GM12878 (cell line): ENCODE measurements at places on chromosomes 2 and 18.
A peak's percentile ranks its signal among the peaks of the same experiment; 100 is the strongest.

GRCh38 chr2:182858671-182859070 lies 7.8 kb downstream of the FRZB start:
- DNase-seq, result no peak
- no peak overlapping the region for H3K27ac ChIP-seq

DNA sequence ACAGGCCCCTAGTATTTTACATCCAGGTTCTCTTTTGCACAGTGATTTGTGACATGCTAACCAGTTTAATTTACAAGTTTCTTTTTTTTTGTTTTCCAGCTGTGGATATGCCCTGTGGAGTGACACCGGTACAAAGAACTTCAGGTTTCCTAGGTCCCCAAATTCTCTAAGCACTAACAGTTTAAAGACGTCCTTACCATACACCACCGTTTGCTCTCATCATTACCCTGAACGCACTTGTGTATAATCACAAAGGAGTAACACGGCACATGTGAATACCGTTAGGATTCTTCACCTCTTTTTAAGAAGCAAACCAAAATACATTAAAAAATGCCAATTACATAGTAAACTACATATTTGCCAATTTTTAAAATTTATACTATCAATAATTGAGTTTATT lies 853 bp downstream of the LANCL1 start:
- H3K27ac ChIP-seq, result no peak overlapping the region
- no peak for DNase-seq
- H3K36me3 ChIP-seq, result peaks cover 8% of the 10 kb centered on the region; the same call in 1 of the 2 replicates
- no peaks in the 10 kb centered on the region for H3K4me1 ChIP-seq
- no peaks in the 10 kb centered on the region for H3K27me3 ChIP-seq

DNA sequence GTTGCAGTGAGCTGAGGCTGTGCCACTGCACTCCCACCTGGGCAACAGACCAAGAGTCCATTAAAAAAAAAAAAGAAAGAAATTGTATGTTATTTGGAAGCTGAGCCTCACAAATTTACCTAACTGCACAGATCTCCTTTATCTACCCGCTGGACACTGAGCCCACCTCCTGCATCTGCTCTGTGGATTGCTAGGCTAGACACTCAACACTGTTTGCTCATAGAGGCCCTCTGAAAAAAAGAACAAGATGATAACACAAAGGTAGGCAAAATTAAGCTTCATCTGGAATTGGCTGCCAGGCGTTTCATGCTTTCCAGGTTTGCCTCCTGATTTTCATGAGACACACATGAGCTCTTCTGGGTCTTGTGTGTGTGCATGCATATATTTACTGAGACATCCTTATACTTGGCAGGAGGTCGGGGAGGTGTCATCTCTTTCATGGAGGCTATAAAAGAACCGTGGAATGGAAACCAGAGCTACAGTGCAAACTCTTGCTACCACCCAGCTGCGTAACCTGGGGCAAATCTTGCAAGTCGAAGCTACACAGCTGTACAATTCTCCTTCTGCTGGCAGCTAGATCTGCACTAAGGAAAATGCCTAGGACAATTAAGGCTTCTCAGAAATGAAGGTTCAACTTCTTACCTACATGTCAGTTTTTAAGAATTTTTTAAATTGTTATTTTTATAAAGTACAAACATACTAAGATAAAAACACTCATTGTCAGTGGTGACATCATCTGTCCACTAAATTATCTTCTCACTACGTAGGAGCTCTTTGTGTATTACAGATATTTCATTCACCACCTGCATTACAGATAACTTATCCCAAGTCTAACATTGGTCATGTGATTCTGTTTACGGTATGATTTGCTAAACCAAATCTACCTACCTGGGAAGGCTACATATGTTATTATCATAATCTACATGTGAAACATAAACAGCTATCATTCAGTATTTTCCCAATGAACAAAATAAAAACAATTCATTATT lies 63.1 kb downstream of the CABYR start:
- no peaks in the 10 kb centered on the region for H3K4me1 ChIP-seq
- no peak overlapping the region for H3K27ac ChIP-seq
- no peak for DNase-seq
- no peak overlapping the region for H3K4me3 ChIP-seq
- H3K36me3 ChIP-seq, result no peaks in the 10 kb centered on the region
- H3K27me3 ChIP-seq, result peaks cover 3% of the 10 kb centered on the region

GRCh38 chr2:237885931-237886684 lies 26.7 kb downstream of the RAMP1 start:
- H3K27me3 ChIP-seq, result no peaks in the 10 kb centered on the region
- no peak for DNase-seq
- H3K36me3 ChIP-seq, result no peaks in the 10 kb centered on the region

- H3K36me3 ChIP-seq, result no peaks in the 10 kb centered on the region; the same call in 1 of the 2 replicates
- no peak overlapping the region for H3K4me3 ChIP-seq
- DNase-seq, result no peak
- H3K27me3 ChIP-seq, result no peaks in the 10 kb centered on the region
Measured at GRCh38 chr2:15367715-15368114, 193.4 kb downstream of the NBAS start.

DNA sequence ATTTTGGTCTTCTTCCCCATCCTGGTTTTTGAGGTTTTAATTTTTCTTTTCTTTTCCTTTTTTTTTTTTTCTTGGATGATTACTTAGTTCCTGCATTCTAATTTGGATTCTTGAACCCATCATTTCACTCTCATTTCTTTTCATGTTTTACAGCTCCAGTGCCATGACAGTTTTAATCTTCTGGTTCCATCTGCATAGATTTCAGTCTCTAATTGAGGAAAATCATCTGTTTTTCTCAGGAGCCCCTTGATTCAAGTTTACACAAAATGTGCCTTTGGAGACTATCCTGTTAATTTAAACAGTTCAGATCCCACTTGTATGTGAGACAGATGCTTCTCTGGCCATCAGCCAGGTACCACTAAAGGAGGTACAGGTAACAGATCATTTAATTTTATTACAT lies 379.9 kb downstream of the PIK3C3 start:
- H3K4me1 ChIP-seq, result no peaks in the 10 kb centered on the region
- no peak overlapping the region for H3K4me3 ChIP-seq
- no peaks in the 10 kb centered on the region for H3K36me3 ChIP-seq
- DNase-seq, result no peak
- H3K27ac ChIP-seq, result no peak overlapping the region
- H3K27me3 ChIP-seq, result no peaks in the 10 kb centered on the region

DNA sequence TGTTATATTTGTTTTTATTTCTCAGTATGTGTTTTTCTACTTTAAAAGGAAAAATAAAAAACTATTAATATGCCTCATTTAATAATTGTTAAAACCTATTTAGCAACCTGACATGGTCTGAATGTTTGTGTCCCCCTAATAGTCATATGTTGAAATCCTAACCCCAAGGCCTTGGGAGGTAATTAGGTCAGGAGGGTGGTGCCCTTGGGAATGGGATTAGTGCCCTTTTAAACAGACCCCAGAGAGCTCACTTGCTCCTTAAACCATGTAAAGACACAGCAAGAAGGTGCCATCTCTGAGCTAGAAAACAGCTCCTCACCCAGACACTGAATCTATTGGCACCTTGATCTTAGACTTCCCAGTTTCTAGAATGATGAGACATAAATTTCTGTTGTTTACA lies 71.8 kb downstream of the CHST9 start:
- DNase-seq, result no peak
- no peak overlapping the region for H3K4me3 ChIP-seq
- no peaks in the 10 kb centered on the region for H3K27me3 ChIP-seq
- H3K36me3 ChIP-seq, result no peaks in the 10 kb centered on the region
- H3K27ac ChIP-seq, result no peak overlapping the region

- no peak overlapping the region for H3K27ac ChIP-seq
- H3K27me3 ChIP-seq, result no peaks in the 10 kb centered on the region
- DNase-seq, result no peak
Measured at GRCh38 chr2:191728750-191729624, 51.1 kb downstream of the NABP1 start.

GRCh38 chr2:197556456-197556855 lies 40.6 kb downstream of the MOB4 start:
- no peak overlapping the region for H3K27ac ChIP-seq
- H3K4me1 ChIP-seq, result no peaks in the 10 kb centered on the region

- no peaks in the 10 kb centered on the region for H3K4me1 ChIP-seq
- H3K36me3 ChIP-seq, result peaks cover 24% of the 10 kb centered on the region; the same call in 1 of the 2 replicates
- H3K27ac ChIP-seq, result no peak overlapping the region
- H3K4me3 ChIP-seq, result no peak overlapping the region
Measured at GRCh38 chr2:99386011-99386410, 48.8 kb downstream of the EIF5B start.

DNA sequence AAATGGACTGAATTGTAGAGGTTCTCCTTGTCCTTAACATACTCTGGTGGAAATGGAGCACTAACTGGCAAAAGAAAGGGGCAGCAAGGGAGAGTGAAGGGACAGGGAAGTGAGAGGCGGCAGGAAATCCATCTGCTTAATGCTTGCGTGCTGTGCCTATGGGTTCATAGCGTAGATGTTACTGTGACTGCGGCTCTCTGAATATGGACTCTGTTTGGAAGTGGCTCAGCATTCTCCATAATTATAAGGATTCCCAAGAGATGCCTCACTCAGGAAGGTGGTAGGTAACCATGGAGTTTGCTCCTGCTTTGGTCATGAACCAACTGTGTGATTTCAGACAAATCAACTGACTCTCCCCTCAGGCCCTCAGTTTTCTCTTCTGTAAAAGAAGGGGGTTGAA lies 50.0 kb downstream of the MYO3B start:
- no peak for DNase-seq
- no peaks in the 10 kb centered on the region for H3K36me3 ChIP-seq
- peaks cover 19% of the 10 kb centered on the region for H3K4me1 ChIP-seq
- peak overlapping the region; percentile 15 for H3K27ac ChIP-seq
- H3K4me3 ChIP-seq, result no peak overlapping the region

GRCh38 chr2:54722641-54723040 lies 821 bp upstream of the EML6 start:
- DNase-seq, result no peak
- no peaks in the 10 kb centered on the region for H3K4me1 ChIP-seq
- H3K36me3 ChIP-seq, result no peaks in the 10 kb centered on the region
- H3K4me3 ChIP-seq, result peak overlapping the region; percentile 70

GRCh38 chr2:85994421-85994777 lies 105.6 kb upstream of the ST3GAL5 start:
- peaks cover 62% of the 10 kb centered on the region for H3K4me1 ChIP-seq
- DNase-seq, result no peak
- H3K36me3 ChIP-seq, result no peaks in the 10 kb centered on the region
- peak overlapping the region; percentile 91 for H3K27ac ChIP-seq

GRCh38 chr2:1967242-1968208 lies 223.2 kb upstream of the PXDN start:
- no peak overlapping the region for H3K27ac ChIP-seq
- DNase-seq, result no peak
- H3K36me3 ChIP-seq, result no peaks in the 10 kb centered on the region
- no peaks in the 10 kb centered on the region; the same call in 1 of the 2 replicates for H3K27me3 ChIP-seq
- no peaks in the 10 kb centered on the region for H3K4me1 ChIP-seq
- H3K4me3 ChIP-seq, result no peak overlapping the region

GRCh38 chr2:203891474-203891873 lies 23.9 kb downstream of the CTLA4 start:
- no peaks in the 10 kb centered on the region; the same call in 1 of the 2 replicates for H3K27me3 ChIP-seq
- H3K27ac ChIP-seq, result no peak overlapping the region
- no peaks in the 10 kb centered on the region for H3K36me3 ChIP-seq
- no peak overlapping the region for H3K4me3 ChIP-seq

DNA sequence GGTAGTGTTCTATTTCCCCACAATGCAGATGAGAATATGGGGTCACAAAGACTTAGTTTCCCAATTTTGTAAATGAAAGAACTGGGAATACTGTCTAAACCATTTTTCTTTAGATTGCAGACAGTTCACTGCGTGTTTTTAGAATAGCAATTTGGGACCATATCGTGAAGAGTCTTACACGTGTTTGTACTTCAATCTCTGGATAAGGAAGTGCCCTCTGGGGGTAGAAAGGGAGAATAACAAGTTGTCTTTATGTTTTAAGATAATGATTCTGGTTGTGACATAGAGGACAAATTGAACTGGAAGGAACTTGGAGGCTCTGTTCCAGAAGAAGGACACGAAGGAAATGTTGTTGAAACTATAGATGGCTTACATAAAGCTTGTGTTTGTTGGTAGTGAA lies 457.7 kb downstream of the CBLN2 start:
- H3K27ac ChIP-seq, result no peak overlapping the region
- H3K27me3 ChIP-seq, result no peaks in the 10 kb centered on the region
- H3K4me1 ChIP-seq, result no peaks in the 10 kb centered on the region
- no peak for DNase-seq

- no peak overlapping the region for H3K4me3 ChIP-seq
- no peak for DNase-seq
- no peaks in the 10 kb centered on the region for H3K36me3 ChIP-seq
- H3K27me3 ChIP-seq, result no peaks in the 10 kb centered on the region
- H3K27ac ChIP-seq, result no peak overlapping the region
Measured at GRCh38 chr2:190149908-190150307, 87.4 kb upstream of the MSTN start.

DNA sequence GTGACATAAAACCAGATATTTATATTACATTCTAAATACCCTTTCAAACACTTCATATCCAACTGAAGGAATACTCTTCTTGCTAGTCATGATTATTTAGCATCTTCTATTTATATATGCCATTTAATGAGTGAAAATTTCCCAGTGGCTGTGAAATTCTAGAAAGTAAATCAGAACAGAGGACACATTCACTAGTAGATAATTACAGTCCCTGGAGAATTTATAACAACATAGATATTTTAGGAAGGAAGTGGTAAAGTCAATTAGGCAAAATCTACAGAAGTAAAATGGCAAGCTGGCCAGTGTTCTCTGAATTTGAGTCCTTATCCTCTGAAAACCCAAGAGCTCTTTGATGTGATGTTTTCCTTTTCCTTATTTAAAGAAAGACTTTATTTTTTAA lies 121.8 kb downstream of the PMAIP1 start:
- H3K36me3 ChIP-seq, result no peaks in the 10 kb centered on the region
- no peak for DNase-seq
- no peak overlapping the region for H3K4me3 ChIP-seq
- H3K4me1 ChIP-seq, result no peaks in the 10 kb centered on the region

DNA sequence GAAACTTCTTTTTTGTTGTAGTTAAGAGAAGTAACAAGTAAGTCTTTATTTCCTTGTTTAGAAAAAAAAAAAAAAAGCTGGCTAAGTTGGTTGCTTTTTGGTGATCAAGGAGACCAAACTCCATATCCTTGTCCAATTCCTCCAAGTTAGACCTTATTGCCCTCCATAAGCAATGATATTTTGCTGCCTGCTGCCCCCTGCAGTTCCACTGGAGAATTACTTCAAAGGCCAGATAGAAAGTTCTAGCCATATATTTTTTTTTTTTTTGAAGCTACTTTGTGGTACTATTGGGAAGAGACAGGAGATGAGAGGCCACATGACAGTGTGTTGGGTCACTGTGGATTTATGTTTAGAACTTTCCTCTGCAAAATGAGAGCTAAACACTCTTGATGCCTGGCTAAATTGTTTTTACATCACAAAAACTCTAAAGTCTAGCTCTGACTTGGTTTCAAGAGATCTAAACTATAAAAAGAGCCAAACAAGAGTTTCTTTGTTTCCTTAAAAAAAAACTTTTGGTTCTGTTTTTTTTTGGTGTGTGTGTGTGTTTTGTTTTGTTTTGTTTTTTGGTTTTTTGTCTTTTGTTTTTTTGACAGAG lies 80.7 kb upstream of the RASGRP3 start:
- H3K4me1 ChIP-seq, result no peaks in the 10 kb centered on the region
- no peaks in the 10 kb centered on the region for H3K36me3 ChIP-seq
- no peak overlapping the region for H3K4me3 ChIP-seq
- no peak for DNase-seq
- no peak overlapping the region for H3K27ac ChIP-seq
- no peaks in the 10 kb centered on the region for H3K27me3 ChIP-seq

- H3K4me1 ChIP-seq, result no peaks in the 10 kb centered on the region; the same call in 1 of the 2 replicates
- H3K27me3 ChIP-seq, result no peaks in the 10 kb centered on the region
- H3K36me3 ChIP-seq, result peaks cover 5% of the 10 kb centered on the region; the same call in 1 of the 2 replicates
- no peak overlapping the region for H3K27ac ChIP-seq
Measured at GRCh38 chr18:24073791-24074190, 59.2 kb downstream of the TTC39C start.
